SK-MEL-5 (cell line): ENCODE measurements at places on chromosomes 4 and X. TPM values are rescaled to one million over a fixed set of nuclear protein-coding genes. Genes with fewer than 3 reads are reported as not detected.

STS gene
- 3.0 and 3.4 TPM in 2 replicates for total RNA-seq

FSTL5 gene
- total RNA-seq, result 75.0 and 75.9 TPM in 2 replicates

TRAM1L1 gene
- total RNA-seq, result 1.7 and 2.8 TPM in 2 replicates

BTK gene
- total RNA-seq, result 1.3 and 2.9 TPM in 2 replicates

MAGEC1 gene
- 2.7 and 3.6 TPM in 2 replicates for total RNA-seq

TLR6 gene
- total RNA-seq, result 6.8 and 7.8 TPM in 2 replicates

DNA sequence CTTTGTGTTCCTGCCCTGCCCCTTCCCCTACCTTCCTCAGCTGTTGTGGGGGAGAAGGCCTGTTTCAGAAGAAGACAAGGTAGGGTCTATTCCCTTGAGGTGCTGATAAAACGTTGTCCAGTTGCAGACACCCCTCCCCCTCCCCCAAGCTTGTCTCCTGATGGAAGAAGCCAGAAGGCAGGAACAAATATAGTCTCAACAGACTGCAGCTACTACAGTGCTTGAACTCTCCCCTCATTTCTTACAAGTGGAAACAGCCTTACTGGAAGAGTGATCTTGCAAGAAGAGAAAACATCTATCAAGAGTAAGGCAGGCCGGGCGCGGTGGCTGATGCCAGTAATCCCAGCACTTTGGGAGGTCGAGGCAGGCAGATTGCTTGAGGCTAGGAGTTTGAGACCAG is 11.0 kb upstream of the MAP7D3 start:
- no peak for DNase-seq

DNA sequence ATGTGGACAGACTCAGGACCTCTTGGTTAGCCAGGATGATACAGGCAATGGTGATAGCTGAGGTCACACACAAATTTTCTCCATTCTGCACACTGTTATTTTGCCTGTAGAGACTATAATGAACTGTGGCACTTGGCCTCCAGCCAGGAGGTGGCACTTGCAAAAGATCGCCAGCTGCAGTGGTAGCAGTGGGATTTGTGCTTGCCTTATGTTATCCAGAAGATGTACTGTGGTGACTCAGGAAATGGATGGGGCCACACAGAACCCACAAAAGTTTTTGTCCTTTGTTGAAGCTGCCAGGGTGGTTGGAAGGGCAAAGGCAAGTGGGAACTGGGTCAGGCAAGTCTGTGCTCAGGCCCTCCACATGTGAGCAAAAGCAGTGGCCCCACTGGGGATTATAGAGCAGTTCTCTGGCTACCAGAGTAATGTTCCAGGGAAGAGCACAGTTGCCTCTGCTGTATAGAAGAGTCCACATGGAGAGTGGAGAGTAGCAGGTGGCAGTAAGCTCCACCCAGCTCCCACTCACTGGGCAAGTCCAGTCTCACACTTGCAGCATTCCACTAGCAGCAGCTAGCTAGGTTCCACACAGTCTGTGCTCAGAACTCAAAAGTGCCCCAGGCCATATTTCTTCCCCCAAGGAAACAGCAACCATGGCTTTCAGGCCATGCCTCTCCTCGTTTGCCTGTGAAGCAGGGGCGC is 5.9 kb upstream of the C4orf17 start:
- DNase-seq, result no peak

DNA sequence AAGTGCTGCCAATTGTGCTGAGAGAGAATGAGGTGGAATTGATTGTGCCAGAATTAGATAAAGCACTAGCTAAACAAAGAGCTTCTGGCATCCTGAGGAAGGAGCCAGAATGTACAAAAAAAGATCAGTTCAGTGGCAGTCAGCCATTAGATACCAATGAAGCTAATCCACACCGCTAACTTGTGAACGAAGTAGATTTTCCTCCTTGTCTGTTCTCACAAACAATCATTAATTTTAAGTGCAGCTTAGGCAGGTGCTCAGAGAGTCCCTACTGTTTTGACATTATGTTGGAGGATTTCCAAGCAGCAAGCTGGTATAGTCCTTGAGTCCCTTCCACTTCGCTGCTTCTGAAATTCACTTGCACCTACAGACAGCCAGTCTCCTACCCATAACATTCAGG is 617.4 kb downstream of the CENPC start:
- DNase-seq, result no peak

DNA sequence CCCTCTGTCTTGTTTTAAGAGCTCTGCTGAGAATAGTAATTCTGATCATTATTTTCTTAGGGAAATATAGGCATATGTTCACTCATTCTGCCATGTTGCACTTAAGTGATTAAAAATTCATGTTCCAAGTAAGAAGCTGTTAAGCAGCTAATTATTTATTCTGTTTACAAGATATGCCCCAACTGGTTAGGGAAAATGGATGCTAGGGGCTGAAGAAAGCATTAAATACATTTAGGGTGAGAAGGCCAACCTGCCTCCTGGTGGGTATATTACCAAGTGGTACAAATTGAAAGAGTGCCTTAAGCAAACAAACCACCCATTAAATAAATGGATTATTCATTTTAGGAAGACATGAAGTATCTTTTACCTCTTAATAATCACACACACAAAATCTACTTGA is 392.6 kb upstream of the EPHA5 start:
- DNase-seq, result no peak

- peak; percentile 76 for DNase-seq
Observed at GRCh38 chr4:145935253-145936141, 3.1 kb downstream of the ZNF827 start.

DNA sequence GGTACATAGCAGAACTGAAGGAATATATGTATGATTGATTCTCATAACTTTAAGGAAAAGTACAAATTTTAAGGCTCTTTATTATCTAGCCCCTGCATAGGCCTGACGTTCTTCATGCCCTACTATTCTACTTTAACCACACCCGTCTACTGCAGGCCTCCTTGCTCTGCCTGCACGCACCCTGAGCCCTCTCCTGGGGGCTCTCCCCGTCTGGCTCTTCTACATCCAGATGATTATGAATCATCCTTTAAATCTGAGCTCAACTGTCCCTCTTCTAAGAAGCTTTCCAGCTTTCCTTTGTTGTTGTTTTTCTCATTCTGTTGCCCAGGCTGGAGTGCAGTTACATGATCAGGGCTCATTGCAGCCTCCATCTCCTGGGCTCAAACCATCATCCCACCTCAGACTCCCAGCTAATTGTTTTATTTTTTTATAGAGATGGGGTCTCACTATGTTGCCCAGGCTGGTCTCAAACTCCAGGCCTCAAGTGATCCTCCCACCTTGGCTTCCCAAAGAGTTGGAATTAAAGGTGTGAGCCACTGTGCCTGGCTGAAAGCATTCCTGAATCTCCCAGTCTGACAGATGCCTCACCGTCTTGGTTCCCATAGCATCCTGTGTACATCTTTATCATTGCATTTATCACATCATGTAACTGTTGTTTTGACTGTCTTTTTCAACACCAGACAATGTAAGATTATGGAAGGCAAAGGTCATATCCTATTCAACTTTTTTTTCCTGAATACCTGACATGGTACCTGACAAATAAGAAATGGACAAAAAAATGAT is 89.2 kb downstream of the WDFY3 start:
- no peak for DNase-seq

DNA sequence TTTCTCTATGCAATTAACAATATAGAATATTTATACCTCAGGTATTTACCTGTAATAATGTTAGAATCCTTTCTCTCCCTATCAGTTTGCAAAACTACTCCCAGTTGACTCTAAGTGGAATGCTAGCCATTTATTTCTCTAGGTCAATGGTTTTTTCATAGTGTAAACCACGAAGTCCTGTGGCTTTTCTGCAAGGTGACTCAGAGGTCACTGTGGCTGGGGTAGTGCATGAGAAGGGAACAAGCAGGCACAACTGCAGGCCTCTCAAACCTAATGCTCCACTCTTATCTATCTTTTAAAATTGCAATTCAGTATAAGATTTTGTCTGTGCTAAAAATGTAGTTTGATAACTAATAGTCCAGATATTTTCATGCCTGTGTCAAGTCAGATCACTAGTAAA is 159.4 kb downstream of the ANTXR2 start:
- no peak for DNase-seq

- DNase-seq, result no peak
Observed at GRCh38 chr4:78569306-78569821, 17.8 kb downstream of the ANXA3 start.

DNA sequence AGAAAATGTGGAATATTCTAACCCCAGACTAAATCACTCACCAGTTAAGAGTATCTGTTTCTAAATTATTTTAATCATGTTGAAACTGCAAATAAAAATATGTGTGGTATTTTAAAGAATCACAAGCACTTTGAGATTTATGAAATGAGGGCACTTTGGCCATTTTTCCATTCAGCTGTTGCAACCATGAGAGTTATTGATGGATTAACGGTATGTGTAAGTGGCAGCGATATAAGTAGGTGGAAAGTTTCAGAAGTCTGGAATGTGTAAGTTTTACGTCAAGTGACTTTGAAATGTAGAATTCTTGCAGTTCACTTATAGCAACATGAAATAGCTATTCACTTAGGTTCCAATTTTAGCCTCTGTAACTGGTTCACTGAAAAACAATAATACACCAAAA is 905.1 kb upstream of the SLIT2 start:
- DNase-seq, result no peak

DNA sequence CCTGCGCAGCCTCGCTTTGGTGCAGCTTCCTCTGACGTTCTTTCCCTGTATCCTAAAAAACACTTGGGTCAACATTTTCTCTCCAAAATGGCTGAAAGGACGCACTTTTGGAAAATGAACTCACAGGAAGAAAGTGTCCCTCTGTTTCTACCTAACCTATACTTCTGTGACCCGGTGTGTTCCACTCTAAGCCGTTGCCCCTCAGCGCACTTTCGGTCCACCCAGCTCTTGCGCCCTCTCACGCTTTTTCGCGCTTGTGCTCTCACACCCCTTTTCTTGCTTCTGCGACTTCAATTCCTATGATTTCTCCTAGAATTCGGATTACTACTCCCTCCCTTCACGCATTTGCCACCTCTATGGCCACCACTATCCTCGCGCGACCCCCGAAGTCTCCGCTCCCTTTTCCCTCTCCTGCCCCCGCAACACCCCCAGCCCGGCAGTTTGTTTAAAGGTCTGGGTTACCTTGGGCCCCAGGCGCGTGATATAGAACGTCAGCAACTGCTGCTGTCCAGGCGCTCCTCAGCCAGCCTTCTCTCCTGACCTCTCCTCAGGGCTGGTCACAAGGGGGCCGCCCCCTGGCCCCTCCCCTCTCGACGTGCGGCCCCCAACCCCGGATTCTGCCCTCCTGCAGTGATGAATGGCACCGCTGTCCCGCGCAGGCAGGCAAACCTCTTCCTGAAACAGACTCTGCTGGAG is at the start of gene USP51:
TSS of gene USP51 (minus strand) at position 535 of the 696 bp plus-strand sequence. CDS start 909 bp downstream, outside the sequence.
- DNase-seq, result peak; percentile 79

DNA sequence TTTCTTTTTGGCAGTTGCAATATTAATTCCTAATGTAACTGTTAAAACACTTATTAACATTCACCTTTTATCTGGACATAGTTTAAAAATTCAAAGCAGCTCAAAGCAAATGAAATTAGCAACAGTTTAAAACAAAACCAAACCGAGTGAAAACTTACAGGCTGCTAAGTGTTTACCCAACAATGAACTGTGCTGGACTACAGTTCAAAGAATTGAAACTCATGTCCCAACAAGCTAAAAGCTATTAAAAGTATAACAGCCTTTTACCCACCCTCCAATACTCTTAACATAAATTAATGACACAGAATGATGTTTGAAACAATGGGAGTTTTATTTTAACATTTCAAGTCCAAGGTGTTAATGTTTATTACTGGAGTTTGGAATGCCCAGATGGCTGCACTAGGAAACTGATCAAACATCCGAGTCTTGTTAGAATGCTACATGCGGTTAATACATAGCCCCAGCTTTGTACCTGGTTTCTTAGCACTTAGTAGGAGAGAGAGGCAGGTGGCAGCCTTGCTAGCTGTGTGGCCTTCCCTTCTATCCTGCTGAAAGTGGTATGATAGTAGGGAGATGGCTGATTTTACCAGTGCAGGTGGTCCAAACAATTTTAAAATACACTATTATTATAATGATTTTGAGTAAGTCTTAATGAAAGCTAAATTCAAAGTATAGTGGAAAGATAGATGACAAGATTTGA is 21.1 kb upstream of the FRYL start:
- no peak for DNase-seq

DNA sequence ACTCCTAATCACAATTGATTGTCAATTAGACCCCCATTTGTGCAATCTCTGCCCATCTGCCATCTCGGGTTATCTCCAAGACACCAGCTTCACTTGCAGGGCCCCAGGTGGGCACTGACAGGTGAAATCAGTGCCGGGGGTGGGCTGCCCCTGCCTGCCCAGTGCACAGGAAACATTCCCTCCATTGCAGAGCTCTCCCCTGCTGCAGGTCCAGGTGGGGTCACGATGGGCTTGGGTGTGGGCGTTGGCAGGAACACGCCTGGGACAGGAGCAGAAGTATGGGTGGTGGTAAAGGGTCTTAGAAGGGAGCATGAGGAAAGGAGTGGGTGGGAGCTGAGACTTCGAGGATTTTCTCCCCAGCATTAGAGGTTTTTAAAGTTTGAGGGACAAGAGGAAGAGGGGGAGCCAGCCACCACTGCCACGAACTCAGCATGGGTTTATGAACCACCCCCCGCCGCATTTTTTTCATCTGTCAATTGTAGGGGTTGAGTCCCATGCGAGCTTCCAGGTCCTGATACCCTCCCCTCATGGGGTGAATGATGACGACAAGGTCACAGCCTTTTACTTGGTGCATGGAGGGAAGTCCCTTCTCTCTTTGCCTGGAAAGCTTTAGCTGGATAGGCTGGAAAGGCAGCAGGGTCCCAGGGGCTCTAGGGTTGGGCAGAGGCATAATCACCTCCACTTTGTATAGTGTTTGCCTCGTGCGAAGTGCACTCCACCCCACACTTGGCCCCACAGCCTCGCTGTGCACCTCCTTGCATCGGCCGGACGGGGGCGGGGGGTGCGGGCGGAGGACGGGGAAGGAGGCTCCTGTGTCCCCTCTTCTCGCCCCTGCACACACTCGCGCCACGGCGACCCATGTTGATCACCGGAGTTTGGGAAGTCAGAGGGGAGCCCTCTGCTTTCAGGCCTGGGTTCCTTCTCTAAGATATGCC is 3.5 kb upstream of the NKX1-1 start:
- DNase-seq, result no peak

- no peak for DNase-seq
Observed at GRCh38 chr4:21753084-21753760, 195.3 kb downstream of the KCNIP4 start.

- peak; percentile 43 for DNase-seq
Observed at GRCh38 chr4:36088542-36088941, 155.8 kb downstream of the ARAP2 start.

DNA sequence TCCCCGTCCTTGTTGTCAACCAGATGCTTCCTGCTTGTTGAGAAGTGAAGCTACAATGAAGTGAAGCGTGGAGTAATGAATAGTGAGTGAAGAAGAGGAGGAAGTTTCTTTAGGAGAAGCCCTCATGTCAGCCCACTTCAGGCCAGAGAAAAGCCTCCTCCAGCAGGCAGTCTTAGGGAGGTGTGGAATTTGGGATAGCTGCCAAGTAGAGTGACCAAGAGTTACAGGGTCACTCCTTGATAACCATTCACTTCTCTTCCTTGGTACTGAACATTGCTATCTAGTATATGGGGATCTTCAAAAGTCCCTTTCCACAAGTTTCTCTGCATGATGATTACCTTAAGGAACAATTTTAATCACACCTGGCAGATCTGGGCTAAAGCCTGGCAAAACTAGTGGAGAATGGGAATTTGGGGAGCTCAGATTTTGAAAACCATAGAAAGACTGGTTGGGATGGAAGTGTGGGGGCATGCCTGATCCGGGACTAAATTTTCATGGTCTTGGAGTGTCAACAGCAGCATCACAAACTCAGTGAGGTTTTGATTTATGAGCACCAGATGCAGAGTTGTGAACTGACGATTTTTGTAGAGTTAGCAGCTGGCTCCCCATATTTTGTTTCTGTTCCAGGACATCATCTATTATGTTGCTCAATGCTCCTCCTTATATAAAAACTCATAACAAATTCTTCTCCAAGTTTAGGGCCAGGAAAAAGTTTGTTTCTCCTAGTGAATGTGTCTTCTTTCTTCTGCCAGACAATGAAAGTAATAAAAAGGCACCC is 53.1 kb downstream of the IGSF1 start:
- DNase-seq, result no peak
